SK-MEL-5 (cell line): ENCODE measurements at places on chromosomes 4 and X. TPM values are rescaled to one million over a fixed set of nuclear protein-coding genes. Genes with fewer than 3 reads are reported as not detected.
A peak's percentile ranks its signal among the peaks of the same experiment; 100 is the strongest.

ARHGAP10 gene
- total RNA-seq: 3.2 and 5.0 TPM in 2 replicates

SLC10A3 gene
- 9.8 and 11.9 TPM in 2 replicates for total RNA-seq

PSMD10 gene
- 87.7 and 101 TPM in 2 replicates for total RNA-seq

AMBN gene
- 0.13 TPM in 1 of 2 replicates, not detected in the other for total RNA-seq

TEX11 gene
- total RNA-seq: 0.11 TPM in 1 of 2 replicates, not detected in the other

TKTL2 gene
- total RNA-seq: not detected in 2 replicates

DNA sequence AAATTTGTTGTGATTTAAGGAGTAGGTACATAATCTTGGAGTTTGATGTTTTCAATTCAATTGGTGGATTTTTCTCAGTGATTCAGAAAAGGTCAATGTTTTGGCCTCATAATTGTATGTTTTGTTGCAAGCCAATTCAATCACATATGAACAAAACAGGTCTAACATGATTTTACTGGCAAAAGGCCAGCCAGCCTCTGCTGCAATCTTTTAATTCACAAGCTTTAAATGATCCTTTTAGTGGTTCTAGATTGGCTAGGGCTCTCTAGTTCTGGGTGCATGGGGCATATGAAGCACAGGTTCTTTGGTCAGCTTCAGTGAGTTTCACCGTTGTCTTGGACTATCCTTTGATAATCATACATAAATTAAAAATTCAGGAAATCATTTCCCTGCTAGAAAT lies 19.2 kb upstream of the SLC6A14 start:
- no peak for DNase-seq

DNA sequence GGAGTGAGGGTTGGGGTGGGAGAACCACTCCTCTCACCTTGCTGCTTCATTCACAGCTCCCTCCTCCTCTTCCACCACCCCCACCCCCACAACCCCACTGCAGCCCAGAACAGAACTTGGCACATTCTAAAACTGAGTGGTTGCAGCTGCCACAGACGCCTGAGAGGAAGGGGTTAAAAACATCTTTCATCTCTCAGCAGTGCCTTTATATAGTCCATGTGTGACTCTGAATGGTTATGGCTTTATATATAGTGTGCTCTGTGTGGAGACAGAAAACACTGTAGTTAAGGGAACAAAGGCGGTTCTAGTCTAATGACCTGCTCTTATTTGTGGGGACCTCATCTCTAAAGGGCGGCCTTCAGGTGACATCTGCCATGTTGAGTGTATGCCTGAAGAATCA lies 144.8 kb downstream of the BCOR start:
- DNase-seq: no peak

- no peak for DNase-seq
These were observed 153.1 kb downstream of the AMELX start for GRCh38 chrX:11446336-11446735.

DNA sequence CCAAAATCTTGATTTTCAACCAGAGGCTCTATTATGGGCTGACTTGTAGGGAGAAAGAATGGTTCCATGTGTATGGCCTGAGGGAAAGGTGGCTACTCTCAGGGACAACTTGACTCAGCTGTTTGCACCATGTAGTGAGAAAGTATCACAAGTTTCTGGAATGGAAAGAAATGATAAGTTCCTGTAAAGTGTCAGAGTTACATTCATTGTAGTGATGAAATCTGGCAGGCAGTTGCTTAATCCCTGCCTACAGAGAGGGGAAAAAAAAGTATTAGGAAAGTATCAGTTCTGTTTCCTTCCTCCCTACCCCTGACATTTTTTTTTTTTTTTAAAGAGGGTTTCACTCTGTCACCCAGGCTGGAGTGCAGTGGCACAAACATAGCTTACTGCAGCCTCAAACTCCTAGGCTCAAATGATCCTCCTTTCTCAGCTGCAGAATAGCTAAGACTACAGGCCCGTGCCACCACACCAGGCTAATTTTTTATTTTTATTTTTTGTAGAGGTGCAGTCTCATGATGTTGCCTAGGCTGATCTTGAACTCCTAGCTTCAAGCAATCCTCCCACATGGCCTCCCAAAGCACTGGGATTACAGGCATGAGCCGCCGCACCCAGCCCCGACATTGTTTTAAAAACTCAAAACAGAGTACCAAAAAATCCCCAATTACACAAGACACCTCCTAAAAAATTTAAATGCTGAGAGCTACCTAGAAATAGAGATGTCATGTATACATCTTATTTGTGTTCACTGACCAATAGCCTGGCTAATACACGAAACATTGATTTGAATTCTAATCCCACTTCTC lies 4.8 kb upstream of the FBXL5 start:
- no peak for DNase-seq

DNA sequence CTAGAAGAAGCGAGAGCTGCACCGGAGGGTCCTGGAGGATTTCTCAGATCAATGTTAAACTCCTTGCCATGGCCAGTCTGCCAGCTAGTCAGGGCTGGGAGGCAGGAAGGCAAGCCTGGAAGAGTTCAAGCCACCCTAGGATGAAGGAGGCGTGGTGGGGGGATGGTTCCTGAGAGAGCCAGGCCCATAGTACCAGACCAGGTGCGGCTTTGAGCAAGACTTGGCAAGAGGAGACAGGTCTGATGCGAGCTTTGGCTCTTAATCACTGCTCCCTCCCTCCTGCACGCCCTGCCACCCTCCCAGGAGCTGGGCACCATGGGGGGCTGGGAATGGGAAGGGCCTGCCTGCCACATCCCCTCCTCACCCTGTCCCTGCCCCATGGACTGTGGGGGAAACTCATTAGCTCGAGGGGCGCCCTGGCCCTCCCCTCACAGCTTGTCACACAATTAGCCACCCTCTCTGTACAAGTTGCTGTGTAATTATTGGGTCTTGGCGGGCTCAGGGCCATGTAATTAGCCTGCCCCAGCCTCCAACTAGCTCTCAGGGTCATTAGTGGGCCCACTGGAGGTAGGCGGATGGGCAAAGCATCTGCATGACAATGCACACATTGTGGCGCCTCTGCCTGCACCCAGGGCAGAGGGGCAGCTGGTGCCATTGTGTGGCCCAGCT lies 50.3 kb downstream of the EFNB1 start:
- DNase-seq: no peak

DNA sequence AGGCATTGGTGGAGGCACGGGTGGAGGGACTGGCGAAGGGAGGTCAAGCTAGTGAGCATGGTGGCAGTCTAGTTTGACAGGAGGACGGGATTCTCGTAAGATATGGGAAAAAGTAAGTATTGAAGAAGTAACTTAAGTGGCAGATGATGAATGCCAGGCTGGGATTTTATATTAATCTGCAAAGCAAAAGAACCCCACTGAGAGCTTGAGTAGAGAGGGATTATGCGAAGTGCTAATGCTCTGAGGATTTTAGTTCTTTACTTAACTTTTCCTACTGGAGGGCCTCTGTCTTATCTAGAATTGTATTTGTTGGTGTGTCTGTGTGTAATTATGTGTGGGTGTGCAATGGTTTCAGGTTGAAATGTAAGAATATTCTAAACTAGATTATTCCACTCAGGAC lies 327.9 kb downstream of the FAT4 start:
- no peak for DNase-seq

- peak; percentile 29 for DNase-seq
These were observed 638 bp downstream of the BLTP1 start for GRCh38 chr4:122152711-122153226.

GRCh38 chr4:5891563-5892322 lies 1.1 kb downstream of the CRMP1 start:
- DNase-seq: no peak
